ENCODE measurements at places on chromosomes 2 and 18.

GRCh38 chr2:148554459-148555247 lies 89.9 kb upstream of the EPC2 start:
- no peak for DNase-seq

DNA sequence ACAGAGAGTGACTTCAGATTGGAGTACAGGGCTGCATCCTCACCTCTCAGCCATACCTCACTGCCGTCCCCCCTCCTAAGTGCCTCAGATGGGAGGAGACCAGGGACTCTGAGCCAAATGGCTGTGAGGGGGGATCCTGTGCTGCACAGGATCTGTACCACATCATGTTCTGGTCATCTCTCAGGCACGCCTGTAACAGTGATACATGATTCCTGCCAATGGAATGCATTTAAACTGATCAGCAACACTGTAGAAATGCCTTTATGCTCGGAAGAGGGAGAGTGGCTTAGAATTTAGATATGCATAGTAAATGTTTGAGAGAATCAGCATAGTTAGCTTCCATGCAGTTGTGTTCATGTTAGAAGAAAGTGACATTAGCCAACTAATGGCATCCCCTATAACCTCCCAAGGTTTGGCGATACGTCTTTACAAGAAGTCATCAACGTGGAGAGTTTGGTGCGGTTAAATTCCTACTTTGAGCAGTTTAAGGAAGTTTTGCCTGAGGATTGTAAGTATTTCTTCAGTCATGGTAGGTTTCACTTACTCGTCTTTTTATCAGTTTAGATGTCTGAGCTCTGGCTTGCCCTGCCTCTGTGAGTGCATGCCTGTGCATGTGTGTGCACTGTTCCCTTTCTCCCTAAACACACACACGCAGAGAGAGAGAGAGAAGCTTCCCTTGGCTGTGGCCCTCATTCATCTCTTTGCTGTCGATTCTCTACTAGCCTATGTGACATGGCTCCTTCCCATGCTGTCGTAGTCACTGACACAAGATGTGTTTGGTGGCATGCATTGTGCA lies 40.0 kb downstream of the COA5 start:
- no peak for DNase-seq

GRCh38 chr2:84881581-84882413 lies 913 bp upstream of the TRABD2A start:
- peak; percentile 81 for DNase-seq

DNA sequence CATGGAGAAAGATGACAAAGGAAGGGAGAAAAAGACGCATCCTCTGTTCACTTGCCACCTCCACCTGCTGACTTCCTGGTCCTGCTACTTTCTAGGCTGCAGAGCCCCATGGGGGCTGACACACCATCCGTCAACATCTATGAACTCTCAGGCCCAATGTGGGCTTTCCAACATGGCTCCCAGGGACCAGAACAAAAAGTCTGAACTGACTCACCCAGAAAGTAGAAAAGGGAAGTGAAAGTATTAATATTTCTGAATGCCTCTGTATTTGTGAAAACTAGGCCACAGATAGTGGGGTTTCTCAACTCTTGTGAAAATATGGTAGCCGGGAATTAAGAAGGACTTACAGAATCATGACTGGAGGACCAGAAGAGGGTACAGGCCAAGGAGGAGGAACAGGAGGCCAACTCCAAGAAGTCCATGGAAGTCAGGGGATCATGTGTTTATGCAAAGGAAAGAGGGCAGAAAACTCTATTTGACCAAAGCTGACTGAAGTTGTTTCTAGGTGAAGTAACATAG lies 123.1 kb upstream of the CAB39 start:
- DNase-seq, result no peak

All from stimulated activated CD4-positive, alpha-beta T cell treated with anti-CD3 and anti-CD28 coated beads, Interleukin-12 subunit alpha, Interleukin-12 subunit beta, amount 100 ng/mL, for 4 hours (primary cell).